ENCODE measurements at places on chromosomes 6 and 20. TPM values are rescaled to one million over a fixed set of nuclear protein-coding genes. Genes with fewer than 3 reads are reported as not detected.

Gene FAM209A
- total RNA-seq: 0.28 TPM

Gene SOBP
- 3.4 TPM for total RNA-seq

Gene DDO
- 2.1 TPM for total RNA-seq

Gene BCAS4
- total RNA-seq: 0.85 TPM

Gene NEURL2
- 2.3 TPM for total RNA-seq

- no peaks in the 10 kb centered on the region for H3K27me3 ChIP-seq
- no peak overlapping the region for H3K4me3 ChIP-seq
- H3K27ac ChIP-seq: no peak overlapping the region
- no peaks in the 10 kb centered on the region for H3K4me1 ChIP-seq
- H3K36me3 ChIP-seq: no peaks in the 10 kb centered on the region
Observed at GRCh38 chr6:33549196-33549595, 30.9 kb downstream of the BAK1 start.

GRCh38 chr6:109073344-109074132 is 21.1 kb downstream of the SESN1 start:
- H3K4me1 ChIP-seq: peaks cover 11% of the 10 kb centered on the region
- H3K36me3 ChIP-seq: no peaks in the 10 kb centered on the region
- no peak overlapping the region for H3K4me3 ChIP-seq
- DNase-seq: peak; percentile 42
- H3K27me3 ChIP-seq: no peaks in the 10 kb centered on the region

DNA sequence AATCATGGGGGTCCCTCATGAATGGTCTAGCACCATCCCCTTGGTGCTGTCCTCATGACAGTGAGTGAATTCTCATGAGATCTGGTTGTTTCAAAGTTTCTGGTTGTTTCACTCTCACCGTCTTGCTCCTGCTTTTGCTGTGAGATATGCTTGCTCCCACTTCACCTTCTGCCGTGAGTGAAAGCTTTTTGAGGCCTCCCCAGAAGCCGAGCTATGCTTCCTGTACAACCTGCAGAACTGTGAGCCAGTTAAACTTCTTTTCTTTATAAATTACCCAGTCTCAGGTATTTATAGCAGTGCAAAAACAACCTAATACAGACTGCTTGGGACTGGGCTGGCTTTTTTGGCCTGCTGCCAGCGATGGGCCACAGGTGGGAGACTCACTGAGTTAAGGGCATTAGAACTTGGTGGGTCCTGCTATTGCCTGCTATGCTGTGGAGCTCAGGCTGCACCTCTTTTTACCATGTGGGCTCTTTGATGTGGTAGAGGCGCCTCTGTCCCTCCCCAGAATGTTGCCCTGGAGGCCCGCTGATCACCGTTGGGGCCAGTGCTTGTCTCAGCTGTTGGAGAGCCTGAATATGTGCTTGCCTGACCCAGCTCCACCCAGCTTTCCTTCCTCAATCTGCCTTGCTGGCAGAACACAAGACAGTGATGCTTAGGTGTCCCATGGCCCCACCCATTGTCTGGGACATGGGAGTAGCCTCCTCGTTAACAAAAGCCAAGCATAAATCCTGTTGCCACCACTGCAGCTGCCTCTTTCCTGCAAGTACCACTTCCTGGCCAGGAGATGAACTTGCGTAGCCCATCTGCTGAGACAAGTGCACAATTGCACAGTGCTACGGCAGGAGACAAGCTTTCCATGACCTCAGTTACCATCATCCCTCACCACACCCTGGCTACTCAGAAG is 47.1 kb downstream of the IGF2R start:
- DNase-seq: no peak
- H3K4me3 ChIP-seq: no peak overlapping the region
- H3K36me3 ChIP-seq: peaks cover 3% of the 10 kb centered on the region
- H3K4me1 ChIP-seq: peaks cover 13% of the 10 kb centered on the region

GRCh38 chr6:32491700-32492099 is 38.4 kb downstream of the HLA-DRB5 start:
- no peak overlapping the region for H3K4me3 ChIP-seq
- no peaks in the 10 kb centered on the region for H3K36me3 ChIP-seq
- no peaks in the 10 kb centered on the region for H3K27me3 ChIP-seq

DNA sequence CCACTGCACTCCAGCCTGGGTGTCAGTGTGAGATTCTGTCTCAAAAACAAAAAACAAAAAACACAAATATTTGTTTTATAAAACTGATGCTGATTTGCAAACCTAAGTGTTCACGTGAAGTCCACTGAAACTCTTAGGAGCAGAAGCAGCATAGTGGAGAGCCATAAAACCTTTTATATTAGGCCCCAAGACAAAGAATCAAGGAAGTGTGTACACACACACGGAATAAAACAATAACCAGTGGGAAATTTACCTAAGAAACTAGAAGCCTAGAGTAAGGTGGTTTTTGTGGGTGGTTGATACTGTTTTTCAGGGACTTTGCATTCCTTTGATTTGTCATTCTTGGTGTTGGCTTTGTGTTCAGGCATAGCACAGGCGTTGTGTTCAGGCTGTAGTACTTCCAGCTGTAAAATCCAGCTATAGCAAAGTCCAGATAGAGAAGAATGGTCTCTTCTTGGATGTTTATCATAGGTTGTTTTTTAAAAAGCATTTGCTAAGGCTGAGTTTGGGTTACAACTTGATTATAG is 61.3 kb downstream of the ATRN start:
- no peak overlapping the region for H3K4me3 ChIP-seq
- no peak for DNase-seq
- no peak overlapping the region for H3K27ac ChIP-seq
- no peaks in the 10 kb centered on the region for H3K4me1 ChIP-seq

DNA sequence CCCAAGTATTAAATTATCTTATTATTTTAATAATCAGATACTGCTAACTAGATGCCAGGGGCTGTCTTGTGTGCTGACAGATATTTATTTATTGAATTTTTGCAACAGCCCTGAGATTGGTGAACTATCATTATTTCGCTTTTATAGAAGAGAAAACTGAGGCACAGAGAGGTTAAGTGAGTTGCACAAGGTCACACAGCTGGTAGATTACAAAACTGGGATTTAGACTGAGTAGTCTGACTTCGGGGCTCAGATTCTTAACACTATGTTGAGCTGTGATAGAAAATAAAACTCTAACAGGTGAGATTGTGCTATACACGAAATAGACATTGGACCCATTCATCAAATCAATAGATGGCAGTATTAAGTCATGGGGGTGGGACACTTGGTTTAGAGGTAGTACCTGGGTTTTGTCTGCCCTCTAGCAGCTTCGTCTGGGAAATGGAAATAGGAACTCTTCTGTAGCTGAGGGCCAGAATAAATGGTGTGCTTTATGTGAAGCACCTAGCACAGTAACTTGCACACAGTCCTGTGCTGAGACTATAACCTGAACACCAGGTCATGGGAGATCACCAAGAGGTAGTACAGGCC is 113.4 kb downstream of the B3GAT2 start:
- no peak overlapping the region for H3K27ac ChIP-seq
- H3K27me3 ChIP-seq: no peaks in the 10 kb centered on the region
- no peak for DNase-seq
- no peak overlapping the region for H3K4me3 ChIP-seq

- DNase-seq: no peak
- H3K36me3 ChIP-seq: no peaks in the 10 kb centered on the region
- H3K4me3 ChIP-seq: no peak overlapping the region
- H3K27me3 ChIP-seq: no peaks in the 10 kb centered on the region
- no peaks in the 10 kb centered on the region for H3K4me1 ChIP-seq
Observed at GRCh38 chr6:144876689-144877088, 591.6 kb downstream of the UTRN start.

DNA sequence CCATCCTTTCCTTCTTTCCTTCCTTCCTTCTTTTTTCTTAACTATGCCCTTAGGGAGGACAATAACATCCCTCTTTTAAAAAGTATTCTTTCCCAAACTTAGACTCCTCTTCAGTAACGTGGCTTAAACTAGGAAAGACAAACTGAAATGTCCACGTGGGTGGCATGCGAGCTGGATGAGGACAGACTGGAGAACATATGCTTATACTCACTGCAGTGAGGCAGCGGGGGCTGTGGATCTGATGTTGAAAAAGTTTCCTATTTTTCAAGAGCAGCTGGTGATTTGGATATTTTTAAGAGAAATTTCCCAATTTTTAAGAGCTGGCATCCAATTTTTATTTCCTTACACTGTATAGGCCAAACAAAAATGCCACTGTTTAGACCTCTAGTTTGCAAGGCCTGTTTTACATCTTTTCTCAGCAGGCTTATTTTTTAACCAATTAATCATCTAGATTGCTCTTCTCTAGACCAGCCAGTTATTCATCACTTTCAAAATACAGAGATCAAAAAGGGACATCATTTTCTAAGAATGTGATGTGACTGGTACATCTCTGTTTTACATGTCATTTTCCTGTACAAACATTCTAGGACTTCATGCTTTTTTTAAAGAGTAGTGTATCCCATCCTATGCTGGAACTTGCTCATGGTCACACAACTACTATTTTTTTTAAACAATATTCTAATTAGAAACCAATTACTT is 226.5 kb downstream of the BTBD9 start:
- no peaks in the 10 kb centered on the region for H3K27me3 ChIP-seq
- H3K36me3 ChIP-seq: no peaks in the 10 kb centered on the region
- H3K4me1 ChIP-seq: no peaks in the 10 kb centered on the region
- no peak for DNase-seq

- no peaks in the 10 kb centered on the region for H3K4me1 ChIP-seq
- no peaks in the 10 kb centered on the region for H3K27me3 ChIP-seq
- no peak overlapping the region for H3K27ac ChIP-seq
- H3K4me3 ChIP-seq: no peak overlapping the region
- H3K36me3 ChIP-seq: no peaks in the 10 kb centered on the region
- DNase-seq: no peak
Observed at GRCh38 chr6:99790679-99791078, 184.0 kb downstream of the PRDM13 start.

- H3K36me3 ChIP-seq: no peaks in the 10 kb centered on the region
- no peak overlapping the region for H3K27ac ChIP-seq
- no peaks in the 10 kb centered on the region for H3K4me1 ChIP-seq
- DNase-seq: no peak
- no peak overlapping the region for H3K4me3 ChIP-seq
Observed at GRCh38 chr6:117354671-117355070, 71.1 kb downstream of the ROS1 start.

DNA sequence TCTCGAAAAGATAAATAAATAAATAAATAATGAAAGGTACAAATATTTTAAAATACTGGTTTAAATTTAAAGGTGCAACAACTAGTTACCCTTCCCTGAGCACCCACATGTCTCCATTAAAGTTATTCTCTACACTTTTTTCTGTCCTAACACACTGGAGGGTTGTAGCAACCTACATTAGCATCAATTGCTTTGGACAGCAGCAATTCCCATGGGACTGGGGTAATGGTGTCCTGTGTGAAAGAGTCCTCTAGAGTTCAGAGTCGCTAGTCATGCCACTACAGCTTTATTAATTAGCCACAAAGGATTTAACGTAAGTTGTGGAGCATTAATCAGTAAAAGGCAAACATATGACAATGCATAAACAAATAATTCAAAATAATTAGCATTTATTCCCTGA is 14.1 kb upstream of the CD24 start:
- H3K4me3 ChIP-seq: no peak overlapping the region
- H3K4me1 ChIP-seq: no peaks in the 10 kb centered on the region
- no peaks in the 10 kb centered on the region for H3K27me3 ChIP-seq
- no peaks in the 10 kb centered on the region for H3K36me3 ChIP-seq
- DNase-seq: no peak

DNA sequence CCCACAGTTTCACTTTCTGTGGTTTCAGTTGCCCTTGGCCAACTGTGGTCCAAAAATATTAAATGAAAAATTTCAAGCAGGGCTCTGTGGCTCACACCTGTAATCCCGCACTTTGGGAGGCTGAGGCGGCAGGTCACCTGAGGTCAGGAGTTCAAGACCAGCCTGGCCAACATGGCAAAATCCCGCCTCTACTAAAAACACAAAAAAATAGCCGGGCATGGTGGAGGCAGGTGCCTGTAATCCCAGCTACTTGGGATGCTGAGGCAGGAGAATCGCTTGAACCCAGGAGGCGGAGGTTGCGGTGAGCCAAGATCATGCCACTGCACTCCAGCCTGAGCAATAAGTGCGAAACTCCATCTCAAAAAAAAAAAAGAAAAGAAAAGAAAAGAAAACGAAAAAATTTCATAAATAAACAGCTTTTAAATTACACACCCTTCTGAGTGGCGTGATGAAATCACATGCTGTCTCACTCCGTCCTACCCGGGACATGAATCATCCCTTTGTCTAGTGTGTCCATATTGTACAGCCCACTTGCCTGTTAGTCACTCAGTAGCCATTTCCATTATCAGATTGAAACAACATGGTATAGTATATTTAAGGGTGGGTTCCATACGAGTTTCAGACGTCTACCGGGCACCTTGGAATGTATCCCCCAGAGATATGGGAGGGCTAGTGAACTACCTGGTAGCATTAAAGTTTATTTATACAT is 11.7 kb downstream of the PTPRK start:
- H3K4me1 ChIP-seq: peaks cover 75% of the 10 kb centered on the region
- no peak overlapping the region for H3K4me3 ChIP-seq

DNA sequence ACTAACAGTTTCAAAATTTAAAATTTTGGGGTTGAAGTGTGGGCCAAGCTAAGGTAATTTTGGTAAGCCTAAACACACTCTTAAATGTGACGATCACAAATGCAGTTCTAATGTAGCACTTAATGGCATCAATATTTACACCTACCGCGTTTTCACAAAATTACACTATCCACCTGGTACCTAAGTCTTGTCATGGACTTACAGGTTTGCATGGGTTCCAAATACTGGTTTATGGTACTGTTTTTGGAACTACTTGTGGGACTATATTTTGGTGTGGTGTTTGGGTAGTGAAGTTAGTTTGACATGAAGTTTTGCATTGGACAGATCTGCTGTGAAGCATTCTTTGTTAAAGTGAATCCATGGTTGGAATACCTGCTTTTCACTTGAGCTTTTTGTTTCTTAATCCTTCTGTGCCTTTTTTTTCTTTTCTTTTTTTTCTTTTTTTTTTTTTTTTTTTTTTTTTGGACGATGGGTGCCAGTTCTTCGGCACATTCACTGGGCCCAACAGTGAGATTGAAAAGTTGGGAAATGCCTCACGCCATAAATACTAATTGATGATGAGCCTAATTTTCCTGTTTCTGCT is 6.5 kb downstream of the SRSF3 start:
- no peak for DNase-seq
- H3K36me3 ChIP-seq: peaks cover 90% of the 10 kb centered on the region
- peaks cover 28% of the 10 kb centered on the region for H3K4me1 ChIP-seq
- no peak overlapping the region for H3K4me3 ChIP-seq

DNA sequence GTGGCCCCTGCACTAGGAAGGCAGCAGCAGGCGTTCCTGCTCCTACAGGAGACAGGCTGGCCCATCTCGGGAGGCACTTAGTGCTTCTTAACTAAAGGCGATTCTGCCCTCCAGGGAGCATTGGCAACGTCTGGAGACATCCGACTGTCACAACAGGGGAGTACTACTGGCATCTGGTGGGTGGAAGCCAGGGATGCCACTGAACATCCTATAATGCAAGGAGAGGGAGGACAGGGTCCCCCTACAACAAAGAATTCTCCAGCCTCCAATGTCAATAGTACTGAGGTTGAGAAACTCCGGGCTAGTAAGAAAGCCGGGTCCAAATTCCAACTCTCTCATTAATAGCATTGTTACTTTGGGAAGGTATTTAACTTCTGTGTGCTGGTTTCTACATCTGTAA is 119.4 kb upstream of the ARMC2 start:
- H3K4me3 ChIP-seq: no peak overlapping the region
- no peaks in the 10 kb centered on the region for H3K36me3 ChIP-seq
- H3K27ac ChIP-seq: no peak overlapping the region
- no peak for DNase-seq
- H3K27me3 ChIP-seq: no peaks in the 10 kb centered on the region
- H3K4me1 ChIP-seq: no peaks in the 10 kb centered on the region

- no peak overlapping the region for H3K27ac ChIP-seq
- no peaks in the 10 kb centered on the region for H3K27me3 ChIP-seq
- no peaks in the 10 kb centered on the region for H3K4me1 ChIP-seq
- H3K36me3 ChIP-seq: no peaks in the 10 kb centered on the region
- H3K4me3 ChIP-seq: no peak overlapping the region
- no peak for DNase-seq
Observed at GRCh38 chr20:1741309-1742048, 83.9 kb upstream of the SIRPG start.
